ENCODE measurements at places on chromosomes 3 and 15. TPM values are rescaled to one million over a fixed set of nuclear protein-coding genes. Genes with fewer than 3 reads are reported as not detected.

DNA sequence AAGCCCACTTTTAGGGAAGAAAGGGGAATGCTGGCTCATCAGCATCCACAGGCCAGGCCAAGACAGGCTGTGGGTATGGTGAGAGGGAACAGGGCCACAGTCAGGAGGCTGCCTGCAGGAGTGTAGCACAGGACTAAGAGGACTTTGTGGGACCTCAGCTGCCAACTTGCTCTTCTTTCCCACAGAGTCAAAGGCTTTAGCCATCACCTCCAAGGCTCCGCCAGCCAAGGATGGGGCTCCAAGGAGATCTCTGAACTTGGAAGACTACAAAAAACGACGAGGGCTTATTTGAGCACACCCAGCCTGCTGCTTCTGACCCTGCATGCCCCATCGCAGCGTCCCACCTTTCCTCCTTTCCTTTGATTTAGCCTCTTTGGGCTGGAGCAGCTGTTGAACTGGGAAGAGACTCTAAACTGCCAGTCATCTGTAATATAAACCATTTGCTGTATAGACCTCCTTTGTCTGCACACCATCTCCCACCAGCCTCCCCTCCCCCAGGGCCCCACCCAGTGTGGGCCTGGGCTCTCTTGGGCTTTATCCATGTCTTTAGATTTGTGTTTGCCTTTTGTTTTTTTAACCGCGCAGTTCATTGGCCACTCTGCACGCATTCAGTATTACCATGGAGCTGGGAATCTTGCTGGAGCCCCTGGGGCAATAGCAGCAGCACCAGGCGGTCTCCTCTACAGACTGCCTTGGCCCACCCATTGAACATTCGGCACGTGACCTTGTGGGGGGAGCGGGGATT, 13.1 kb upstream of the ITPKA start:
- no peak overlapping the region for H3K27ac ChIP-seq
- no peak for DNase-seq
- no peak overlapping the region for H3K4me3 ChIP-seq
- H3K27me3 ChIP-seq: no peaks in the 10 kb centered on the region

GRCh38 chr3:44045476-44046275, 196.0 kb upstream of the TOPAZ1 start:
- no peak overlapping the region for H3K4me3 ChIP-seq
- H3K27me3 ChIP-seq: no peaks in the 10 kb centered on the region
- no peak overlapping the region for H3K27ac ChIP-seq
- H3K4me1 ChIP-seq: no peaks in the 10 kb centered on the region
- DNase-seq: no peak
- no peaks in the 10 kb centered on the region for H3K36me3 ChIP-seq

DNA sequence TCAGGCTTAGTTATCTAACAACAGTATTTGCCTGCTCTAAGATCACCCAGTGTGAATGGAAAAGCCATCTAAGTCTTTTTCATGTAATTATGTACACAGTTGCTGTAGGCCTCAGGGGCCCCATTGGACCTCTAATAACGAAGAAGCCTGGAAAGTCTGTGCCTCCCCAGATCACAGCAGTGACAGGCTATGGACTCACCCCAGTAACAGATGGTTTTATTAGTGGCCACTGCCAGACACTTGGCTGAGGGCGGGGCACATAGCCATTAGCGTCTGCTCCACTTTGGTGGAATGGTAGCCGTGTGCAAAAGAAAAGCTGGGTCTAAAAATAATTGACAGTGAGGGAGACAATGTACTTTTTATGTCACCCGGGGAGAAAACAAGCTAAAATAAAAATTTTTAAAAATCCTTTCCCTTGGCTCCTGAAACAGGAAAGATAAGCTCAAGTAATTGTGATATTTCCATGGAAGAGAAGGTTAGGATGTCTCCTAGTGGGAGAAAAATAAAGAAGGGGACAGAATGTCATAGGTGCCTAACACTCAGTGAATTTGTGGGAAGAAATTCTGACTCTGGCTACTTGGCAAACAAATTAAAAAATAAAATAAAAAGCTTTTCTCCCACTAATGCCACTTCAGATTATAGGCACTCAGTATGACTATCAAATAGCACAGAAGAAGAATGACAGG, 44.3 kb upstream of the ZNF385D start:
- H3K27ac ChIP-seq: no peak overlapping the region
- H3K4me3 ChIP-seq: no peak overlapping the region
- H3K27me3 ChIP-seq: no peaks in the 10 kb centered on the region
- no peak for DNase-seq

GRCh38 chr3:194496217-194496919, 9.6 kb upstream of the ATP13A3 start:
- H3K27ac ChIP-seq: no peak overlapping the region
- peaks cover 14% of the 10 kb centered on the region for H3K4me1 ChIP-seq
- DNase-seq: no peak

DNA sequence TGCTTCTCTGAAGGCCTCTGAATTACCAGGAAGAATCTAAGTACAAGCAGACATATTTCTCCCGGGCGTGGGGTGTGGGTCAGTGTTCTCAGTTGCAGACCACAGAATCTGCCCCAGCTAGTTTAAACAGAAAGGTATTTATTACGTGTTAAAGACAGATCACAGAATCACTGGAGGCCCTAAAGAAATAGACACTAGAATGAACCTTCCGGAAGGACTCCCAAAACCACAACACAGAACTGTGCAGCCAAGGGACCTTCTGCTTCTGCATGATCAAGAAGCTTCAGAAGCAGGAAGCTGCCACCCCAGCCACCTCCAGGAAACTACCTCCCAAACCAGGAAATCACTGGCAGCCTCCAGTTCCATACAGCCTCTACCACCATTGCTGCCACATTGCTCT, 32.7 kb upstream of the ZFAND6 start:
- H3K4me3 ChIP-seq: no peak overlapping the region
- H3K27me3 ChIP-seq: no peaks in the 10 kb centered on the region
- no peaks in the 10 kb centered on the region for H3K4me1 ChIP-seq
- DNase-seq: peak; percentile 10
- no peak overlapping the region for H3K27ac ChIP-seq

- H3K27ac ChIP-seq: no peak overlapping the region
- H3K4me3 ChIP-seq: no peak overlapping the region
- no peaks in the 10 kb centered on the region for H3K4me1 ChIP-seq
- H3K36me3 ChIP-seq: no peaks in the 10 kb centered on the region
- no peak for DNase-seq
- H3K27me3 ChIP-seq: no peaks in the 10 kb centered on the region
Measured at GRCh38 chr3:166510382-166510781, 673.2 kb upstream of the BCHE start.

GRCh38 chr3:153626158-153626557, 464.1 kb downstream of the RAP2B start:
- no peaks in the 10 kb centered on the region for H3K36me3 ChIP-seq
- H3K27me3 ChIP-seq: no peaks in the 10 kb centered on the region
- no peak overlapping the region for H3K27ac ChIP-seq
- H3K4me3 ChIP-seq: no peak overlapping the region
- no peak for DNase-seq
- no peaks in the 10 kb centered on the region for H3K4me1 ChIP-seq

DNA sequence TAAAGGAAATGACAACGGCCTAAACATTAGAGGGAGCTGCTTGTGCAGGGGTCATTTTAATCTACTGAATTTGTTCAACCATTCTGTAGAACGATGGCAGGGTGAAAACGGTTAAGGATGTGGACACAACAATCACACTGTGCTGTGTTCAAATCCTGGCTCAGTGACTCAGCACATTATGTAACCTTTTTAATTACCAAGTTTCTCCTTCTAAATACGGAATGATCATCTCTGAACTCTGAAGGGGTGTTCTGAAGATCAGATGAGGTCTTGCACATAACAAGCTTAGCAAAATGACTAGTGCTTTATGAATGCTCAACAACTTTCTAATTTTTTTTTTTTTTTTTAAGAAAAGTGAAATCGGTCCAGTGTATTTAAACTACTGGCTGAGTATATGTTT, 592.8 kb downstream of the FOXP1 start:
- no peaks in the 10 kb centered on the region for H3K27me3 ChIP-seq
- DNase-seq: no peak
- H3K27ac ChIP-seq: peak overlapping the region; percentile 52

DNA sequence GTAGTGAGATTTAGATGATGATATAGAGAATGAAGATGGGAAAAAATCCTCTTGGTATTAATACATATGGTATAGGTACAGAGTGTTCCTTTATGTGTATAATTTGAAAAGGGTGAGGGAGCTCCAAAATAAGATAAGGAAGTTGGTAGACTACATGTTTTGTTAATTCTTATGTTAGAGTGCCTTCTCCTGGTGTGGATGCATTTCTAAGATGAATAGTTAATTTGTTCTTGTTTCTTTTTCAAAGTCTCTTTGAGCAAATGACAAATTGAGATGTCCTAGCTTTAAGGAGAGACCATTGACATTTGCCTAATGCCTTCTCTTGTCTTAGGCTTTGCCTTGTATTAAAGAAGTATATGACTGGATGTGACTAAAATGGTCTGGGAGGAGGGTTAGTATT, 34.1 kb downstream of the AKAP13 start:
- H3K36me3 ChIP-seq: no peaks in the 10 kb centered on the region
- peak overlapping the region; percentile 49 for H3K27ac ChIP-seq
- peaks cover 50% of the 10 kb centered on the region for H3K4me1 ChIP-seq
- no peak overlapping the region for H3K4me3 ChIP-seq
- no peak for DNase-seq
- no peaks in the 10 kb centered on the region for H3K27me3 ChIP-seq

DNA sequence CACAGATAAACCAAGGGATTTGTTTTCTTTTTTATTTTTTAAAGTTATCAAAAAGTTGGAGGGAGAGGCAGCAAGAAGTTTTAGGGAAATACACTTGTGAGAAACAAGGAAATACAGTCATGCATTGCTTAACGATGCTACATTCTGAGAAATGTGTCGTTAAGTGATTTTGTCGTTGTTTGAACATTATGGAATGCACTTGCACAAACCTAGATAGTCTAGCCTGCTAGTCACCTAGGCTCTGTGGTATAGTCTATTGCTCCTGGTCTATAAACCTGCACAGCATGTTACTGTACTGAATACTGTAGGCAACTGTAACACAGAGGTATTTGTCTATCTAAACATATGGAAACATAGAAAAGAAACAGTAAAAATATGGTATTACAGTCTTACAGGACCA, 2.0 kb upstream of the NFKBIZ start:
- DNase-seq: no peak
- no peak overlapping the region for H3K4me3 ChIP-seq
- H3K36me3 ChIP-seq: peaks cover 31% of the 10 kb centered on the region
- H3K27me3 ChIP-seq: no peaks in the 10 kb centered on the region
- H3K4me1 ChIP-seq: peaks cover 52% of the 10 kb centered on the region

- H3K27me3 ChIP-seq: no peaks in the 10 kb centered on the region
- H3K4me3 ChIP-seq: no peak overlapping the region
- H3K4me1 ChIP-seq: peaks cover 12% of the 10 kb centered on the region
- no peak overlapping the region for H3K27ac ChIP-seq
- DNase-seq: no peak
- no peaks in the 10 kb centered on the region for H3K36me3 ChIP-seq
Measured at GRCh38 chr15:44222478-44222877, 27.4 kb upstream of the FRMD5 start.

- no peaks in the 10 kb centered on the region for H3K27me3 ChIP-seq
- no peaks in the 10 kb centered on the region for H3K4me1 ChIP-seq
- no peak overlapping the region for H3K4me3 ChIP-seq
- no peak overlapping the region for H3K27ac ChIP-seq
- H3K36me3 ChIP-seq: peaks cover 56% of the 10 kb centered on the region
- DNase-seq: no peak
Measured at GRCh38 chr3:52119826-52120225, 34.4 kb downstream of the POC1A start.

DNA sequence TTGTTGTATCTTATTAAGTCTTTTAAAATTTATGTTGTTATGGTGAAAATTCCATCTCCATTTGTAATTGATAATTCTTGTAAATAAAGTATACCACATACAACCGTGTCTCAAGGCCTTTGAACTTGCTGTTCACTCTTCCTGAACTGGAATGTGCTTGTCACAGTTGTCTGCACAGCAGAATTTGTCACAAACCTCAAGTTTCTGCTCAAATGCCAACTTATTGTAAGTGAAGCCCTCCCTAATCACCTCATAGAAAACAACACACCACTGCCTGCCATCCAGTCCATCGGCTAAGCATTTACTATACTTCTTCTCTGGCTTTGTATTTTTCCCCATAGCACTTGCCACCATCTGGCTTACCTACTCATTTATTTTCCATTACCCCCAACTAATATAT, 192.3 kb downstream of the THRB start:
- no peaks in the 10 kb centered on the region for H3K36me3 ChIP-seq
- no peak overlapping the region for H3K27ac ChIP-seq
- H3K4me1 ChIP-seq: peaks cover 32% of the 10 kb centered on the region
- H3K4me3 ChIP-seq: no peak overlapping the region
- no peak for DNase-seq

DNA sequence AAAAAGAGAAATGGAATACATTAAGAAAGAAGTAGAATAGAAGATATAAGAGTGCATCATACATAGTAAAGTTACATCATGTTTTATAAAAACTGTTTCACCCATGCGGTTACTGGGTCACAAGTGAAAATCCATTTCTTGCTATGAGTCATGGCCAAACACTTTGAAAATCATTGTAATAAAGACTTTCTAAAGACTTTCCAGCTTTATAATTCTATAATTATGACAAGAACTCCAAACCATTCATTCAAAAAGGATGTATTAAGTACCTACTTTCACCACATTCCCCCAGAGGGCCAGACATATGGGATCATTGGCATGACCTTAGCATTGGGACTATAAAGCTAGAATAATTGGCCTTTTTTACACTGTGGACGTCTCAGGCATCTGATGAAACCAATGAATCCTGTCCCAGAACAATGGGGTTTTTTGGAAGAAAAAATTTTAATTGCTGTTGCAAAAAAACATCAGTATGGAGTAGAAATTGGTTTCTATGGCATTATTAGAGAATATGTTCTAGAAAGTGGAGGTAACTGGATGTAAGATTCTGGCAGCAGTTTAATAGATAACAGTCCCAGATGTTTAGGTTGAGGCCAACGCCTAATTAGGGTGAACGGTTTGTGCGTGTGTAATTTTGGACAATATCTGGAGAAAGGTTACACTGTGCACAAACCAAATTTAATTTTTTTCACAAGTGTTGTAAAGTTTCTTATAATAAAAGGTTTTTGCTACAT, 3.3 kb upstream of the SKIC8 start:
- peaks cover 3% of the 10 kb centered on the region for H3K36me3 ChIP-seq
- DNase-seq: peak; percentile 38
- peak overlapping the region; percentile 29 for H3K27ac ChIP-seq
- H3K4me1 ChIP-seq: peaks cover 37% of the 10 kb centered on the region

CCR8 gene
- not detected for total RNA-seq

TPRG1 gene
- 0.50 TPM for total RNA-seq

EFHB gene
- total RNA-seq: 0.11 TPM

ITIH1 gene
- not detected for total RNA-seq

SLC28A2 gene
- not detected for total RNA-seq

Data from SJSA1 (cell line).